Trophoblast cell (in vitro differentiated cells and primary cell): ENCODE measurements at places on chromosomes 5 and 9.

DNA sequence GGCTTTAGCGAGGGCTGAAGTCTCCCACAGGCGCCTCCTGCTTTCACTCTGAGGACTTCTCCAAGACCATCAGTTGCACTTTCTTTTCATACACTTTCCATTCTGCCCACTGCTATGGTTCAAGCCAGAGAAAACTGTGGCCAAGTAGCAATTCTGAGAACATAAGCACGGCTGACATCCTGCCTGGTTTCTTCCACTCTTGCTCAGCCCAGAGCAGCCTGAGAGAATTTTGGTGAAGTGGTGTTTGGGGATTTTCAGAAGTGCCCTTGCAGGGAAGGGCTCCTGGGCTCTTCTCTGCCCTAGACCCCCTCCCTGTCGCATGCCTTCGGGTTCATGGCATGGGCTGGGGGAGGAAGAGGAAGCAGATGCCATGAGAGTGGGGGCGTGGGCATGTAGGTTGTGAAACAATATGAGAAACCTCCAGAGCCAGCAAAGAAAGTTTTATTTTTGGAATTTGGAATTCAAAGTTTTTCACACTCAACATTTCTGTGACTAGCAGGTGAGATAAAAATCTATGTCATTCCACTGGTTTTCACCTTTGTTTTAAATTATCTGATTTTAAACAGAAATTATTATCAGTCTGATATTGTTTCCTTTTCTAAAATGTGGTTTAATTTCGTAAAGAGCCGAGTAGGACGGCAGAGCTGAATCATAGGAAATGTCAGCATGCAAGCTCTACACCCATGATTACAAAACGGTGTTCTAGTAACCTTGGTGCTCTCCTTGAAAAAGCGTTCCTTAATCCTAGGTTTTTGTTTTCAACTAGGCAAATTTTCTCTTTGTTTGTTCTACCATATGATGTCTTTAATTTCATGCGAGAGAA lies 27.8 kb upstream of the TNFSF8 start:
- DNase-seq = peak; percentile 10

- no peak for DNase-seq
These were observed 65.1 kb downstream of the SLC44A1 start for GRCh38 chr9:105309531-105309931.

- DNase-seq = no peak
These were observed 732.0 kb downstream of the TAF11L14 start for GRCh38 chr5:18366234-18366633.

DNA sequence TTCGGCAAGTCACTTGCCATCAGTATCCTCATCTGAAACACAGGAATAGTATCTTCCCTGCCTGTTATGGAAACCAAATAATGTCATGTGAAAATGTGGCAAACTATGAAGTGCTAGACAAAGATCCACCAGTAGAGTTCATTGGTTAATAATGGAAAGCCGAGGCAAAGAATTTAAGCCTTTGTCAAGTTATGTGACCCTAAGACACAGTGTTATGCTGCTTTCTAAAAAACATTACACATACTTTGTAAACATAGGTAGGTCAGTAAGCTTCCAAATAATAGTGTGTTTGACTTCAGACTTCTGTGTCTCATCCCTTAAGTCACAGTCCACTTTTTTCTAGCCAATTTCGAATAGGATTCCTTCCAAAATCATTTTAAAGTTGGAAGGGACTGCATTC lies 6.0 kb downstream of the PTAR1 start:
- DNase-seq = no peak

- peak; percentile 17 for DNase-seq
These were observed 31.7 kb upstream of the ZBTB43 start for GRCh38 chr9:126773004-126773607.

DNA sequence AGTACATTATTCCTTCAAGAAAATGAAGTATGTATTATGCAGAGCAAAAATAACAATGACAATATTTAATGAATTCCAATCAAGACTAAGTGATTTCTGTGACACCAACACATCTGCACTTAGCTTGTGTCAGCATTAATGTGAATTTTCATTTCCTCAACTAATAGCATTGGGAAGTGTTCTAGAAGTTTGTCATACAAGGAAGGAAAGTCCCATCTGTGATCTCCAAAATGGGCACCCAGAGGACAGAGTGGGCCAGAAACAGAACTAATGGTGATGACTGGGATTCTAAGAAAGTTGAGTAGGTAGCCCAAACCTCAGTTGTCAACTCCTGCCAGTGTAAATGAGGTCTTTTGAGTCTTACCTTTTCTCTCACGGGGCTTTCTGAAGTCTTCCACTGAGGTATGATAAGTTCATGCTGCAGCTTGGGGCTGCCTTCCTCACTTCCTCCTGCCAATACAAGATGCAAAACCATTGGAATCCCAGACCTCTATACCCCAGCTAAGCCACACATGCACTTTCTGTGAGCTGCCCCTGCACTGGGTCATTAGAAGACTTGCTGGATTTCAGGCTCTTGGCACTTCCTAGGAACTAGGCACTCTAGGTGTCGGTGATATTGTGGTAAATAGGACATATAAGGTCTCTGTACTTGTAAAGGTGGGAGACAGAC lies 4.9 kb downstream of the ADAM19 start:
- DNase-seq = no peak

- no peak for DNase-seq
These were observed 113.3 kb downstream of the MTREX start for GRCh38 chr5:55421074-55421529.

- no peak for DNase-seq
These were observed 92.6 kb downstream of the C9orf152 start for GRCh38 chr9:110115341-110115820.

DNA sequence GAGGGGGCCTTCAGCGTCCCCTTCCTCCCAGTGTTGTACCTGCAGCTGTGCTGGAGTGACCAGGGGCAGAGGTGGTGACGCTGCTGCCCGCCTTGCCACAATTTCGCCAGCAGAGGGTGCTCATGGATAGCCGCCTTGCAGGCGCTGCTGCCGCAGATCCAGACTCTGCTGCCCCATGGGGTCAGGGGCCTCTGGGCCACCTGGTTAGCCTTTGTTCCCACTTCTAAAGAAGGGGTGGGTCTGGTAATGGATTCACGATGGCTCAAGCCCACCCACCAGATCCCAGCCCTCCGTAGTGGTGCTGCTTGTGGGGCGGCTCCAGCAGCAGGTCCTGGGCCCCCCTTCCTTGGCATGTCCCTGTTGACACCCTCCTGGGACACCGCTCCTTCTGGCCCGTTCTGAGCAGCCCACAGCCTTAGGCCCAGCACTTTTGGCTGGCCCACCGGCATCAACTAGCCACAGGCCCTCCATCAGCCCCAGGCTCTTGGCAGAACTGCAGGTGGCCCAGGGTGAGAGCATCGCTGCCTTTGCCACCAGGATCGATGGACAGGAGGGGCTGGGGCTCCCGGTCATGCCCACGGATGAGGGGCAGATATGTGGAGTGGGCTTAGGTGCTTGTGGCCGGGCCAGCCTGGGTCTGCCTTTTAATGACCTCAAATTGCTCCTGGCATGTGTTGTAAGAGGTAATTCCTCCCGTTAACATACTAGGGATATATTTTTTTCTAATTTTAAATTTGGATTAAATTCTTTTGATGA lies 57.2 kb downstream of the COL5A1 start:
- DNase-seq = peak; percentile 74

GRCh38 chr9:3054017-3054586 lies 210.2 kb upstream of the PUM3 start:
- DNase-seq = no peak

GRCh38 chr9:1875921-1876448 lies 139.2 kb upstream of the SMARCA2 start:
- no peak for DNase-seq

- DNase-seq = no peak
These were observed 130.0 kb downstream of the SEMA6A start for GRCh38 chr5:116444373-116445295.

- DNase-seq = no peak
These were observed 1095.1 kb downstream of the DTWD2 start for GRCh38 chr5:117893211-117893610.

GRCh38 chr5:176744584-176744965 lies 65.8 kb upstream of the UNC5A start:
- DNase-seq = no peak

DNA sequence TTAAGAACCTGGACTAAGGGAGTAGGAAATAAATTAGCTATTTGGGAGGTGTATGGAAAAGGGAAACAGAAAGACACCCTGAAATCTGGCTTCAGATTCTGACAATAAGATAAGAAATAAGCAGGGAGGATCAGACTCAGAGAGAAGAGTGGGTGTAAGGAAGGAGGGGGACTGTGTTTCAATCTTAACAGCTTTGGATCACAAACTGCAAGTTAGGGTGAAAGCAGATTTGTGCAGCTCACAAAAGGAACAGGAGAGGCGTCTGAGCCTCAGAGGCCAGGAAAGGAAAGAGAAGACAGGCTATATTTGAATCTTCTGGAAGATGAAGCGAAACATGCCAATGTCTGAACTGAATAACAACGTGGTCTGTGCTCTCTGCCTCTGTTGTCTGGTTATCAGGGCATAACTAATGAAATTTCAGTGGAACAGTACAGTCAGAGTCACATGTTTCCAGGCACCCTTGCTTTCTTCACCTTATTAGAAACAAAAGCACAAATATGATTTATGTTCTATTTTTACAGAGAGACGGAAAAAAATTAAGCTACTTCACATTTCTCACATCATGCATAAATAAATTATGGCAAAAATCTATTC lies 26.6 kb downstream of the SGTB start:
- no peak for DNase-seq

DNA sequence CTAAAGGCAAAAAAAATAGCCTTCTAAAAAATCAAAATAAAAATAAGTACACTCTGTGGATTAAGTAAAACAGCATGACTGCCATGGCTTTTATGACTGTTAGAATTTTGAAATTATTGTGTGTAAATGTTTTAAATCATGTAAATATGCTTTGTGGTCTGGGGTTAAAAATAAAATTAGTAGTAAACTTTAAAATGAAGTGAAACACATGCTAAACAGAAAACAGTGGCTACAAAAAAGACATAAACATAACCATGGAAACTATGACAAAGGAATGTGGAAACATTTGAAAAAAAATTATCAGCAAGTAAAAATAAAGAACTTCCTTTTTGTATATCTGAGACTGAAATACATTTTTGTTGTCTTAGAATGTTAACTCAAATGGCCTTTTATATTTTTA lies 134.5 kb upstream of the SPEF2 start:
- DNase-seq = no peak

GRCh38 chr9:126334721-126335621 lies 8.3 kb downstream of the MVB12B start:
- peak; percentile 65 for DNase-seq

DNA sequence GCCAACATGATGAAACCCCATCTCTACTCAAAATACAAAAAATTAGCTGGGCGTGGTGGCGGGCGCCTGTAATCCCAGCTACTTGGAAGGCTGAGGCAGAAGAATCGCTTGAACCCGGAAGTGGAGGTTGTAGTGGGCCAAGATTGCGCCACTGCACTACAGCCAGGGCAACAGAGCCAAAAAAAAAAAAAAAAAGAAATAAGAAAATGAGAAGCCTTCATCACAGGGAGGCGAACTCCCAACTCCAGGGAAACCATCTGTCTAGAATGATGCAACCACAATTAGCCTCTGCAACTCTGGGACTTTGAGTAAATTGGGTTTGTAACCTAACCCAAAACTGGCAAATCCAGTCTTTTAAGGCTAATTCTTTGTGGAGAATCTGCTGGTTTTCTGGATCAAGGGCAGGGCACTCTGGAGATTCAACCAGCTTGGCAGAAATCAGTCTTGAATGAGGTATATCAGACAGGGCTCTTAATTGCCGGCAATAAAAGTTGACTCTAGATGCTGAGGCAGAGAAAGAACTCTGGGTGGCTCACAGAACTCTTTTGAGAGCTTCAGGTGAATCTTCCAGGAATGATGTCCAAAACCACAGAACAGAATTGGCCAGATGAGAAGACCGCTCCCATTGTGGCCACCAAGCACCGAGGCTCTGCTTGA lies 9.9 kb downstream of the S100Z start:
- DNase-seq = no peak

- DNase-seq = no peak
These were observed 92.8 kb upstream of the SLC44A1 start for GRCh38 chr9:105151686-105151995.

DNA sequence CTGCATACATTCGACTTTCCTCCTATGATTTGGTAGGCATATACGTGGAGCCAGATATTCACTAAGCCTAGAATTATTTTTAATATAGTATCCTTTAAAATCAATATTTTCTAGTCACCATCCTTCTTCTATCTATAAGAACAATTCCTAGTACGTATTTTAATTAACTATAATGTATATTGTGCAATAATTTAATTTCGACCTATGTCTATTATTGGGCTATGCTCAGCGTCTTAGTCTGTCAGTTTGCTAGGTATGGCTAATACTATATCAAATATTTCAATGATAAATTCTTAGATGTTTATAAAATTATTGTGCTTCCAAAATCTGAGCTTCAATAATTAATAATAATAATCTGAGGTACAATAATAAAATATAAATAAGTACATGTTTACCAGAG lies 705.3 kb downstream of the PRELID2 start:
- DNase-seq = no peak

- no peak for DNase-seq
These were observed 187.3 kb downstream of the EFNA5 start for GRCh38 chr5:107483231-107484024.

- peak; percentile 4 for DNase-seq
These were observed 83.7 kb downstream of the ADAMTS2 start for GRCh38 chr5:179261301-179262125.

DNA sequence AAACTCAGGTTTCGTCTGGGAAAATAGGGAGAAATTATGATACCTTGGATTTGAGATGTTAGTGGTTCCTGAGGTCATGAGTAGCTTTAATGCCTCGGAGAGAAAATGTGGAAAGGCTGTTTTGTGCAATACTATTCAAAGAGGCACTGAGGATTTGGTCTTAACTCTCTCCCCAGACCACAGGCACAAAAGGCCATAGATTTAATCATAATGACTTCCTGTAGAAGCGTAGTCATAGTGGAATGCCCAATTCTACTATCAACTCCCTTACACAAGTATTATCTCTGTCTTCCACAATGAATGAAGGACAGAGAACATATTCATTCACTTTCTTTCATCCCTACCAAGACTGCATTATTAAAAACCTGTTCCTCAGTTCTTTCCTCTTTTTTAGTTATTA lies 153.0 kb upstream of the FTMT start:
- DNase-seq = no peak

DNA sequence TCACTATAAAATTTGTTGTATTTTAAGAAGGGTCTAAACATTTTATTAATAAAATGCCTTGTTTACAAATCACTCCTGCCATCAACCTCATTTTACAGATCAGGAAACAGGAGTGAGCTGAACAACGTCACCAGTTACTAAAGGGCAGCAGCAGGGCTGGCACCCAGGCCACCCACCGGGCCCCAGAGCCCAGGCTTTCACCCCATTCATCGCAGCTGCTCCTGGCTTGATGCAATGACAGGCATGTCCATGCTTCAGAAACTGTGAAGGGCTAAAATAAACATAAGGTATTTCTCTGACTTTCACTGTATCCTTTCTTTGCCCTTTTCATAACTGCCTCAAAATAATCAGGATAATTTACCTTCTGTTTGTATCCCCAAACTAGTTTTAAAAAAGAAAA lies 18.1 kb downstream of the MED27 start:
- DNase-seq = no peak

- no peak for DNase-seq
These were observed 836.2 kb downstream of the DNAH5 start for GRCh38 chr5:13108265-13108664.

GRCh38 chr9:132244582-132245455 lies 83.0 kb downstream of the NTNG2 start:
- no peak for DNase-seq
